ENCODE measurements at places on chromosomes 2 and 18. TPM values are rescaled to one million over a fixed set of nuclear protein-coding genes. Genes with fewer than 3 reads are reported as not detected.

- no peak for DNase-seq
These were observed 25.2 kb upstream of the TLK1 start for GRCh38 chr2:171185941-171186340.

DNA sequence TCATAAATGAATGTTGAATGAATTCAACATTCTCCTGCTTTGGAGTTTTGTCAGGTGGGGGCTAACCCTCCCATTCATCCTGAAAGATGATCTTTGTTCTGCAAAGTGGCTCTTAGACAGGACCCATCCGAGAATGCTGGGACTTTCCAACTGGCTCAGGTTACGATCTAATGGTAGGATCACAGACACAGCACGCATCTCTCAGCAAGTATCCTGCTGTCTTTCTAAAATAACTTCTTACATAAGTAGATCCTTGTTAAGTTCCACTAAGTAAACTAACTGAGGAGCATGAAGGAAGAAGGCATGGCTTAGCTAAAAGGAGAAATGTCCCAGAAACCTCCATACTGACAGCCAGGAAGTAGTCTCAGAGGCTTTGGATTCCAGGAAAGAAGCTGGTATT lies 23.7 kb downstream of the CYP27A1 start:
- DNase-seq: peak; percentile 55

- DNase-seq: no peak
These were observed 146.9 kb downstream of the METTL4 start for GRCh38 chr18:2424420-2424819.

GRCh38 chr2:85578243-85579180 lies 1.1 kb downstream of the VAMP8 start:
- DNase-seq: no peak

DNA sequence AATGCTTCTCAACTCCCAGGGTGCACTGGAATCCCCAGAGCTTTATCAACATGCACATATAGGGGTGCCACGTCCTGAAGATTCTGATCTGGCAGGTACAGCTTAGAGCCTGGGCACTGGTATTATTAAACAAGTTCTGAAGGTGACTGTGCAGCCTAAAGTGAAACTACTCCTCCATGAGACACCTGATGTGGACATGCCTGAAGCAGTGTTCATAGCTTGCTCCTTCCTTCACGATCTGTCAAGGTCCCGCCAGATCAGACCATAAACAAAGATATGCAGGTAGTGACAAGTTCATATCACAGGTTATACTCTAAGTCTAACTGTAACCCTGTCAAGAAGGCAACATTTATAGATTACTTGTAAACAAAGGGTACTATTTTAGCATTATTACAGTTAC lies 65.3 kb upstream of the DNER start:
- DNase-seq: no peak

CHRND gene
- not detected for total RNA-seq

DNA sequence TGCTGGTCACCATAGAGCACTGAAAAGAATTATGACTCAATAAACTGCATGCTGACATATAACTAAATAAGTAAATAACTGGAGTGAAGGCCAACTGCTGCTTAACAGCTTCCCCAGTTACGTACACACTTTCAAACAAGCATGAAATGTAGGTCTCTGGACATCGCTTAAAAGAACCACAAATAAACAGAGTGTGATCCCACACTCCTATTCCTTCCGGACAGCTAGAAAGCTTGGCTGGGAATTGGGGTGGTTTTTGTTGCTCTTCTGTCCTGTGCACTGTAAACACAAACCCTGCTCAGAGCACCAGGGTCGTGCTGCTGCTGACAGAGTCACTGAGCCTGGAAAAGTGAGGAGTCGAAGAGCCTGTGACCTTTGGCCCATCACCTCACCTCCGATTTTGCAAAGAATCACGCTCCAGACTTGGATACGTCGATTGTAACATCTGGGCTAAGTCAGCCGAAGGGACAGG lies 162.7 kb upstream of the NT5C1B start:
- no peak for DNase-seq

GRCh38 chr18:38427234-38427633 lies 861.6 kb upstream of the CELF4 start:
- DNase-seq: peak; percentile 76

- DNase-seq: no peak
These were observed 69.6 kb upstream of the RMDN2 start for GRCh38 chr2:37855283-37856041.

- DNase-seq: no peak
These were observed 135.3 kb downstream of the SLC8A1 start for GRCh38 chr2:40316620-40317019.

GRCh38 chr2:115084446-115084845 lies 642.0 kb downstream of the DPP10 start:
- DNase-seq: no peak

SPP2 gene
- not detected for total RNA-seq

DNA sequence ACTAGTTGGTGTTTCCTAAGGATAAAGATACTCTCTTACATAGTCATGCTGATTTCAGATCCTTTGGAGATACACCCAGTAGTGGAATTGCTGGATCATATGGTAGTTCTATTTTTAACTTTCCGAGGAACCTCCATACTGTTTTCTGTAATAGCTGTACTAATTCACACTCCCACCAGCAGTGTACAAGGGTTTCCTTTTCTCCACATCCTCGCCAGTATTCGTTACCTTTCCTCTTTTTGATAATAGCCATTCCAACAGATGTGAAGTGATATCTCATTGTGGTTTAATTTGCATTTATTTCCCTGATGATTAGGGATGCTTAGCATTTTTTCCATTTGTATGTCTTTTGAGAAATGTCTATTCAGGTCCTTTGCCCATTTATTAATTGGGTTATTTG lies 34.0 kb downstream of the ACTR2 start:
- no peak for DNase-seq

- DNase-seq: no peak
These were observed 679.2 kb downstream of the NYAP2 start for GRCh38 chr2:226078666-226079065.

SULT1C4 gene
- not detected for total RNA-seq
